CD4-positive, alpha-beta T cell treated with Interleukin-4 for 1 hour (primary cell): ENCODE measurements at places on chromosomes 2 and 18.

DNA sequence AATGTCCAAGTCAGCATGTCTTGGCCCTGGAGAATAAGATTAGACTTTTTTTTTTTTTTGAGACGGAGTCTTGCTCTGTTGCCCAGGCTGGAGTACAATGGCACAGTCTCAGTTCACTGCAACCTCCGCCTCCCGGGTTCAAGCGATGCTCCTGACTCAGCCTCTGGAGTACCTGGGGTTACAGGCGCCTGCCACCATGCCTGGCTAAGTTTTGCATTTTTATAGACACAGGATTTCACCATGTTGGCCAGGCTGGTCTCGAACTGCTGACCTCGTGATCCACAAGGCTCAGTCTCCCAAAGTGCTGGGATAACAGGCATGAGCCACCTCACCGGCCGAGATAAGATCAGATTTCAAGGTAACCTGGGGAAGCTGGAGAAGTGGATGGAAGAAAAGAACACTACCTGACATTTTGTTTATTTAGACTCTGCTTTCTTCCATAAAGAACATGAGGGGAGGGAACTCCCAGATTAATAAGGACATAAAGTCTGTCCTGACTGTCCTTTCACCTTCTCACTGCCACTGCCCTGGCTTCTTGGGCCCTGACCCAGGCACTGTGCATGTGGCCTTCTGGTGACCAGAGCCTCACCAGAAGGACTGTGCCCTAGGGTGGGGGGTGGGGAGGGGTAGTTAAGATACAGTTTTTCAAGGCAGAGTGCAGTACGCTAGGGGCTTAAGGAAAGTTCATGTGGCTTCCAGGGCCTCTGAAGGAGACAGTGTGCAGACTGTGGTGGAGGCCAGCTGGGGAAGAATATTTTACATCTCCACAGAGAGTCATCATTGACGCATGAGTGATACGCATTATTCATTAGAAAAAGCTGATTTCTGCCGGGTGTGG is 4.8 kb upstream of the IMPA2 start:
- no peak for DNase-seq

DNA sequence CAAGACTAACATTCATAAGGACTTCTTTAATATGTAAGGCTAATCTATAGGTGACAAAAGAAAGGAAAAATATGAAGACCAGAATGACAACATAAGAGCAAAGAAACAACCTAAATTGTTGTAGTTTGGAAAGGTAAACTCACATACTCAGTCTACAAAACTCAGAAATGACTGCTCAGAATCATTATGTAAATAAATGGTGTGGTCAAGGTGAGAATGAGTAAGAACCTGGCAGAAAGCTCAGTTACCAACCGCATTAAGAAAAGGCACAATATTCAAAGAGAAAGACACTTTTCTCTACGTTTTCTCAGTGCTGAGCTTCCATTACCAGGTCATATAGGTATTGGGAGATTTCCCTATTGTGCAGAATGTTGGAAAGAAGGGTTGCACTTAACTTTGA is 15.8 kb downstream of the ATF2 start:
- DNase-seq: no peak

DNA sequence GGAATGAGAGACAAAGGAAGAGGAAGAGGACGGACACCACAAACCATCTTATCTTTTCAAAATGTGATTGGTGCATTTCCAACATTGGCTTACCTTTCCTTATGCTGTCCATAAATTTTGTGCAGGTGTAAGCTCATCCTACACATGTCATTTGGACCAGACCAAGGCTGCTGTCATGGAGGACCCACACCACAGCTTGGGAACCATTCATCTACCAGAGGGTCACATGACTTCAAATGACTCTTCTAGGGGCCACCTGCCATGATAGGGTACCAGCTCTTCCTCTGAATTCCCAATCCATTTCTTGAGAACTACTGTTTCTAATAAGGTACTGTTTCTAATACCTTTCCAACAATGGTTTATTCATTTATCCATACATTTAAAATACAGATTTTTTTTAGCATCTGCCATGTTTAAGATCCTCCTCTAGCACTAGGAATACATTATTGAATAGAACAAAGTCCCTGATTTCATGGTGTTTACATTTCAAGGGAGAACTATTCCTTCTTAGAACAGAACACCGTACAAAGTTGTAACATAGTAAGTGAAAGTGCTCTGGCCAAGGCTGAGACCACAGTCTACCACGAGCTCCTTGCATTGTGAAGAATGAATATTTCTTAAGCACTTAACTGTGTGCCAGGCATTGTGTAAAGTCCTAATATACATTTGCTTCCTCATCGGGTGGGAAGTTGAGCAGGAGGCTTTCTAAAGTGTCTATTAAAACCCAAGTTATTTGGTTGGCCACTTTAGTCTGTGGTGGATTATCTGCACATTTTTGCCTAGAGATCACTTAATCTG is 246.1 kb upstream of the FN1 start:
- no peak for DNase-seq

DNA sequence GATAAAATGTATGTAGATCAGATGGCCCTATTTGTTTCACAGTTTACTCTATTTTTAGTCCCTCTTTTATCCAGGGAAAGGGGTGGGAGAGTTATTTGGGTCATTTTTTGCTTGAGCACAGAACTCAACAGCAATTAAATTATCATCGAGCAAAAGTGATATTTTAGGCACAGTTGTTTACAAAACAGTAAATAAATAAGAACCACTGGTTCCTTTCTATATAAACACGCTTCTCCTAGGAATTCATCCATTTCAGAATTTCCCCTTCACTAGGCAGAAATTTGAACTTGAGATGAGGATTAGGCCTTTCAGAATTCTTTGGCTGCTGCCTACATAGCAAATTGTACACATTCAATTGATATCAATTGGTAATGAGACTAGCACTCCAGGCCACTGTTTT is 812.4 kb downstream of the CNTNAP5 start:
- no peak for DNase-seq

- no peak for DNase-seq
Measured at GRCh38 chr2:207240649-207241048, 74.9 kb upstream of the KLF7 start.

- no peak for DNase-seq
Measured at GRCh38 chr18:46291149-46291548, 187.0 kb downstream of the HAUS1 start.

DNA sequence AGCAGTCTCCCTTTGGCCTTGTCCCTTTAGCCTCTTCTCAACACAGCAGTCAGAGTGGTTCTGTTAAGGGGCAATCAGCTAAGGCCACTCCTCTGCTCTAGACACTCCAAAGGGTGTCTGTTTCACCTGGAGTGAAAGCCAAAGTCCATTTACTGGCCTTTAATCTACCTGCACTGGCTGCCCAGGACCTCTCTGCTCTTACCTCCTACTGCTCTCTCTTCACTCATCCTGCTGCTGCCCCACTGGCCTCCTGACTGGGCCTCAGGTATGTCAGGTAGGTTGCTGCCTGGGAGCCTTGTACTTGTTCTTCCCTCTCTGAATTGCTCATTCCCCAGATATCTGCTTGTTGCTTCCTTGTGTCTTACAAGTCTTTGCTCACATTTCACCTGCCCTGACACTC is 68.2 kb downstream of the PIKFYVE start:
- no peak for DNase-seq

DNA sequence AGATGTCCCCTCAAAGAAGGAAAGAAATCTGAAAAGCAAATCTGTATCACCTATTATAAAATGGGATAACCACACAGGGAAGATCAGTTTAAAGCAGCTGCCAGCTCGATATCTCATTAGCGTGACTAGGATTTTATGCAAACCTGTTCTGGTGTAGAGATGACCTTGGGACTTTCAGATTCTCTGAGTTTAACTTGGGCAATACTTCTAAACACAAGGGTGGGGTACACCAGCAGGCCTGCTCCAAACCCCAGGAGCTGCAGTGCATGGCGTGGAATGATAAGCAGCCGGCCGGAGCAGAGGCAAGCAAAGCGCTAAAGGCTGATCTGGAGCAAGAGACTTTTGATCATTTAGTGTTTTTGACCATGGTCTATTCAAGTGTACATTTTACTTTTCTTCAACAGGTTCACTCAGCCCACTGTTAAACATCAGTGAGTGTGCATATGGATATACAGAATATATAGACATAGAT is 4.7 kb downstream of the SERTAD2 start:
- no peak for DNase-seq

DNA sequence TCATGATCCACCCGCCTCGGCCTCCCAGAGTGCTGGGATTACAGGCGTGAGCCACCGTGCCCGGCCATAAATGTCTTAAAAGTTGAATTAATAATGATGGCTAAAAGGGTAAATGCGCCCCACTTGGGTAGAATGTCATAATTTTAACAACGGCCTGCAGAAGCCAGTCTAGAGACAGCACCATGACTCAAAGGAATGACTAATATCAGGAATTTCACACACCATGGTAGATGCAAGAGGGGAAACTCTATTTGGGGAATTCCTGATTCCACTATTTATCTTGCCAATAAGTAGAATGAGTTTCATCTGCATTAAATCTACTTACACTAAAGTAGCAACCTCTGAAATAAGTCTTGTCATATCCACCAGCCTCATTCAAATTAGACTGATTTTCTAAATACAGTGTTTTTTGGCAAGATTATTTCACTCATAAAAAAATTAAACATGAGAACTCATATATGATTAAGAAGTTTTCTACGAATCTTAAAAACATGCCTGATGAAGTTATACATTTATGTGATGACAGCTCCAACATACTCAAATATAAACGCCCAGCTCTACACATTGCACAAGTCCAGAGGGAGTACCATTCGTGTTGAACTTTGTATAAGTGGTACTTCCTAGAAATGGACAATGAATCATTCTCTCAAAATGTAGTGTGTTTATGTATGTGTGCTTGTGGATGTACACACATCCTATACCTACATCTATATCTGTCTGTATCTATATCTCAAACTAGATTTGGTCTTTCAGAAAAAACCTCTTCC is 309.7 kb downstream of the IRS1 start:
- DNase-seq: no peak

- DNase-seq: peak; percentile 38
Measured at GRCh38 chr2:161090411-161090810, 69.8 kb upstream of the TANK start.

DNA sequence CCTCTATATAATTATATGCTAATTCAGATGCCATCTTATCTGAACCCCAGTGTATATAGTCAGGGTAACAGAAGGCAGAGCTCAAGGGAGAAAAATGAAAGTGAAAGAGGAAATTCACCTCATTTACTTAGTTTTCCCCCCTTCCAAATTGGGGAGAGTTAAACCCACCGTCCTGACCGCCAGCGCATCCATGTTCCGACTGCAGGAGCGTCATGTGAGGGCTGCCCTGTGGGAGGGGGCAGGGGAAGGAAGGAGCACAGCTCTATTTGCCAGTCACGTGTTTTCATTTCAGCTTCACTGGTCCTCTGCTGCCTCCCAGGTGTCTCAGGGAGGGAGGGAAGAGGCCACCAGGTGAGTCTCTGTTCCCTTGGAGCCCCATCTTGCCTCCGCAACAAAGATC is 13.2 kb downstream of the CNNM4 start:
- peak; percentile 70 for DNase-seq

- no peak for DNase-seq
Measured at GRCh38 chr2:118123561-118124232, 35.4 kb downstream of the INSIG2 start.

DNA sequence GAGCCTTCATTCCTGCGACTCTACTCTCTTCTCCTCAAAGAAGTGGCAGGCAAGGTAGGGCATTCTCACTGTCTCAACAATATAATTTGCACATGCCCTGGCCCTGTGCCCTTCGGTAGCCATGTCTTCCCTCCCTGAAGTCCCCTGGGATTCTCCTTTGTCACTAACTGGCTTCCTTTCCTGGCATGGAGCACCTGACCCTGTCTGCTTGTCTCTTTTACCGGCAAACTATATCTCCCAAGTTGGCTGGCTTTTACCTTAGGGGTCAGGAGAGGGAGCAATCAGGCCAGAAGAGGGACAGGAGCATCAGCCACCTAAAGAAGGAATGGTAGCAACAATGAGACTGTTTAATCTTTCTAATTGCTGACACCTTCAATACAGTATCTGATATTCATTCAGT is 51.9 kb upstream of the RMDN2 start:
- no peak for DNase-seq
